ENCODE measurements at places on chromosomes 6 and 20. TPM values are rescaled to one million over a fixed set of nuclear protein-coding genes. Genes with fewer than 3 reads are reported as not detected.

HLA-DQA1 gene
- total RNA-seq, result not detected

KCNQ2 gene
- total RNA-seq, result not detected

ANKRD66 gene
- not detected for total RNA-seq

PPP1R3G gene
- total RNA-seq, result 3.3 TPM

PRICKLE4 gene
- total RNA-seq, result 0.26 TPM

LHFPL5 gene
- total RNA-seq, result not detected

HLA-DOB gene
- 0.26 TPM for total RNA-seq

ADGRG6 gene
- total RNA-seq, result 49.9 TPM

ZNF311 gene
- total RNA-seq, result 3.6 TPM

ABHD16B gene
- not detected for total RNA-seq

ID4 gene
- total RNA-seq, result 0.83 TPM

SEL1L2 gene
- not detected for total RNA-seq

FAM162B gene
- total RNA-seq, result 13.1 TPM

FAM83D gene
- total RNA-seq, result 21.3 TPM

ESR1 gene
- 0.50 TPM for total RNA-seq

TAAR2 gene
- total RNA-seq, result not detected

TRIM10 gene
- total RNA-seq, result not detected

MYLK4 gene
- total RNA-seq, result 0.26 TPM

FRS3 gene
- total RNA-seq, result 1.8 TPM

SAMD3 gene
- 2.8 TPM for total RNA-seq

MMP24 gene
- 0.17 TPM for total RNA-seq

ZSCAN23 gene
- 5.1 TPM for total RNA-seq

SLC32A1 gene
- total RNA-seq, result not detected

PMEPA1 gene
- 1.0 TPM for total RNA-seq

SPTLC3 gene
- total RNA-seq, result 5.9 TPM

HCRTR2 gene
- not detected for total RNA-seq

METTL24 gene
- 2.6 TPM for total RNA-seq

PI3 gene
- total RNA-seq, result not detected

AVP gene
- total RNA-seq, result not detected

CST4 gene
- total RNA-seq, result 0.17 TPM

ZC2HC1B gene
- total RNA-seq, result not detected

MAFB gene
- 7.7 TPM for total RNA-seq

ADGB gene
- not detected for total RNA-seq

RIPOR3 gene
- 4.1 TPM for total RNA-seq

CFAP206 gene
- 0.26 TPM for total RNA-seq

TMEM244 gene
- total RNA-seq, result not detected

AGER gene
- 0.50 TPM for total RNA-seq

Data from fibroblast of lung (primary cell).